ENCODE measurements at places on chromosomes 1 and 21.

- no peak for DNase-seq
These were observed 6.6 kb downstream of the GNG4 start for GRCh38 chr1:235642943-235643371.

DNA sequence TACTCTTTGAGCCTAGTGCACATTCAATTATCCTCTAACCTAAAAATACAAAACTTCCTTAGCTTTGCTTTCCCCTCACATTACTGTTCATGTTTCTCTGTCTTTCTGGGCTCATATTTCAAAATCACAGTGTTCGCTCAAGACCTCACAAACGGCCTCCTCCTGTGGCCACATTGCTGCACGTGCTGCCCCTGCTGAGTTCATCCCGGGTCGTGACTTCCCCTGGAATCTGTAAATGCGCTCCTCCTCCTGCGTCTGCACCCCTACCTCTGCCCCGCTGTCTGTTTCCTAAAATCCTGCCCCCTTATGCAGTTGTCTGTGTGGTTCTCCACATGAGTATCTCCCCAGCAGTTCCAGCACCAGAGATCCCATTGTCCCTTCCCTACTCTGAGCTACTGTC, 45.5 kb upstream of the RAVER2 start:
- DNase-seq, result no peak

DNA sequence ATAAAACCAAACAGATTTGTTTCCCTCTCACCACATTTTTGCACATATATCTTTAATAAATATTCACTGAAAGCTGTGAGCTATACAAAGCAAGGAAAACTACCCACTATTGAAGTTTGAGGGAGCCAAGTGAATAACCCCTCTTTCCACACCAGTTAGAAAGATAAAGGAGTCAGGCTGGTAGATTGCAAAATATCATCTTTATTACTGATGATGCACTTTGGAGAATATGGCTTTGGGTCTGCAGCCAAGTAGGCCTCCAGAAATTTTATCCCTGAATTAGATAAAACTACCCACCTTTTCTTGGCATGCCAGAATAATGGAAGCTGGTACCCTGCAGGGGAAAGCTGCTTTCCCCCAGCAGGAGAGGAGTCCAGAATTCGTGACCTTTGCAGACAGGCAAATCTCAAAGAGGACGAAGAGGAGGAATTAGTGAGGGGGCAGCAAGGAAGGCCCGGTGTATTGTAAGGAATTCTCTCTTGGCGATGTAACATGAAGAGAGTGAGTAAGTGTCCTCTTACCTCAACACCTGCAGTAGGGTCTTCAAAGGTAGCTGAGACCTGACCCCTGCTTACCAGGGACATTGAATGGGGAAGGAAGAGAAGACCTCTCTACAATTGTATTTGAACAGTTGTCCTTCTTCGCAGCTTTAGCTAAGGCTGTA, 84.7 kb downstream of the LRRC8D start:
- DNase-seq, result no peak

GRCh38 chr1:231626951-231627614, 493 bp downstream of the DISC1 start:
- DNase-seq, result peak; percentile 93

DNA sequence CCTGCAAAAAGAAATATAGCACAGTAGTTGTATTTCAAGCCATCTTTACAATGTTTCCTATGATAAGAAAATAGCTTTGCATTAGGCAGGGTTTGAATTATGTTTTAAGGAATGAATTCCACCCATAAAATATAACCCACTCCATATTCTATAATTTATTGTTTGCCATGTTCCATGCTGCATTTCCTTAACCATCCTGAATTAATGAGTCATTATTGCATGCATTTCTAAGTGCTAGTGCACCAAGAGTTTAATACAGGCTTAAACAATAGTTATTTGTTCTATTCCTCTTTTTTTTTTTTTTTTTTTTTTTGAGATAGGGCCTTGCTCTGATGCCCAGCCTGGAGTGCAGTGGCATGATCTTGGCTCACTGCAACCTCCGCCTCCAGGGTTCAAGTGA, 45.2 kb downstream of the MIGA1 start:
- no peak for DNase-seq

DNA sequence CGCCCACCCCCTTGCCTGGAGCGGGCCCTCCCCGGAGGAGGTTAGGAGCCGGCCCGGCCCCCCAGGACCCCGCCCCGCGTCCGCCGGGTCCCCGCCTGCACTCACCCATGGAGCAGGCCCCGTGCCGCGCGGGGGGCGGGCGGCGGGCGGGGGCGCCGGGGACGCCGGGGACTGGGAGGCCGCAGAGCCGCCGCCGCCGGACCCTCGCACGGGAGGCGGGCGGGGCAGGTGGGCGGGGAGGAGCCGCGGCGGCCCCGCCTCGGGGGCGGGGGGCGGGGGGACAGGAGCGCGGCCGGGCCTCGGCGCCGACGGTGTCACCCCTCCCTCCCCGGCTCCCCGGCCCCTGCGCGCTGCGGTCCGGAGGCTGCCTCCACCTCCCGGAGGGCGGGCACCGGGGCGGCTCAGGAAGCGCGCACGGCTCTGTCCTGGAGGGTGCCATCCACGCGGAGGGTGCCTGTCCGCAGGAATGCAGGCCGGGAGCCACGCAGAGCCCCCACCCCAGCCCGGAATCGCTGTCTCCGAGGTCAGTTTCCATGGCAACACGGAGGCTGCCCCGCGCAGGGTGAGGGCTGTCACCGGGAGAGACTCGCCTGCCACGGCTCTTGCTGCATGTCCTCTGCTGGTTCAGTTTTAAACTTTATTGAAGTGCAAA, 5.9 kb upstream of the PLEKHG5 start:
- peak; percentile 71 for DNase-seq

GRCh38 chr1:162391790-162392563, 10.4 kb downstream of the C1orf226 start:
- DNase-seq, result peak; percentile 37

DNA sequence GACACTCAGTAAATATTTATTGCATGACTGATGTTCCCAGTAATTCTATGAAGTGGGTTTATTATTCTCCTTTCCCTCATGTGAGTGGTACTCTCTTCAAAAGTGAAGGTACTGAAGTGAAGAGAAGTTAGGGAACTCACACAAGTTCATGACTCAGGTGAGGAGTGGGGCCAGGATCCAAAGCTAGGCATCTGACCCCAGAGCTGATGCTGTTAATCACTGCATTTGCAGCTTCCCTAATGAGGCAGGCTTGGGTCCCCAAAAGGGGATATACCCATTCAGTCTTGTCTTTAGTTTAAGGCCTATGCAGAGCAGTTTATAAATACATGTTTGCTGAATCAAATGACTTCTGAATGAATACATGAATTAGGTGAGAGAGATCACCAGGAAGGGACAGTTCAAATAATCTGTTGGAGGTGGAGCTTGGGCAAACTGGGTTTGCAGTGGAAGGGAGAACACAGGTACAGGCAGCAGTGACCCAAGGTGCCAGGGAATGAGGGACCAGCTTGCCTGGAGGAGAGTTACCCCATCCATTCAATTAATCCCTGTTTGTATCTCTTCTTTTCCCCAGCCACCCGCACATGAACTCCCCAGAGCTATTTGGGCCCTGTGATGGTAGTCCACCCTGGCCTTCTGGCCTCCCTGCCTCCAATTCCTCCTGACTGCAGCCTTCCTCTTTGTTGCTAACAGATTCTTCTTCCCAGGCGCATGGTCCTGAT, 2.0 kb downstream of the CD58 start:
- no peak for DNase-seq

- DNase-seq, result no peak
These were observed 6.4 kb downstream of the SZT2 start for GRCh38 chr1:43396059-43396458.

GRCh38 chr1:171756856-171757255, 15.0 kb upstream of the VAMP4 start:
- DNase-seq, result no peak

GRCh38 chr1:228989992-228990827, 254.9 kb downstream of the RHOU start:
- peak; percentile 91 for DNase-seq

DNA sequence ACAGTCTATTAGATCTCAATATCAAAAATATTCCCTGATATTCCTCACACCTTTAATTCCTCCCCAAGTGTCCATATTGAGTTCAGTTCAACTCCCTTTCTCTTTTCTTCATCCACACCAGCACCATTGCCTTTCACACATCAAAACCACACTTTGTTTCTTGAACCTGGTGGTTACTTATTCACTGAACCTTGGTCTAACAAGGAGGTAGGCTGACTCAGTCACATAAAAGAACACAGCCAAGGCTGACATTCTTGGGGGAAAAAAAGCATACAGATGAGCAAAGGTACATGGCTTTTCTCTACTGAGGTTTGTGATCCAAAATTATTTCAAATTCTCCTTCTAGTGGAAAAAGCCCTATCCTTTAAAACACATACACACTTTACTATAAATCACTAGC, 131.7 kb upstream of the USH2A start:
- DNase-seq, result no peak

Measured in NB4 (cell line).